ENCODE measurements at places on chromosomes 1 and 21.

DNA sequence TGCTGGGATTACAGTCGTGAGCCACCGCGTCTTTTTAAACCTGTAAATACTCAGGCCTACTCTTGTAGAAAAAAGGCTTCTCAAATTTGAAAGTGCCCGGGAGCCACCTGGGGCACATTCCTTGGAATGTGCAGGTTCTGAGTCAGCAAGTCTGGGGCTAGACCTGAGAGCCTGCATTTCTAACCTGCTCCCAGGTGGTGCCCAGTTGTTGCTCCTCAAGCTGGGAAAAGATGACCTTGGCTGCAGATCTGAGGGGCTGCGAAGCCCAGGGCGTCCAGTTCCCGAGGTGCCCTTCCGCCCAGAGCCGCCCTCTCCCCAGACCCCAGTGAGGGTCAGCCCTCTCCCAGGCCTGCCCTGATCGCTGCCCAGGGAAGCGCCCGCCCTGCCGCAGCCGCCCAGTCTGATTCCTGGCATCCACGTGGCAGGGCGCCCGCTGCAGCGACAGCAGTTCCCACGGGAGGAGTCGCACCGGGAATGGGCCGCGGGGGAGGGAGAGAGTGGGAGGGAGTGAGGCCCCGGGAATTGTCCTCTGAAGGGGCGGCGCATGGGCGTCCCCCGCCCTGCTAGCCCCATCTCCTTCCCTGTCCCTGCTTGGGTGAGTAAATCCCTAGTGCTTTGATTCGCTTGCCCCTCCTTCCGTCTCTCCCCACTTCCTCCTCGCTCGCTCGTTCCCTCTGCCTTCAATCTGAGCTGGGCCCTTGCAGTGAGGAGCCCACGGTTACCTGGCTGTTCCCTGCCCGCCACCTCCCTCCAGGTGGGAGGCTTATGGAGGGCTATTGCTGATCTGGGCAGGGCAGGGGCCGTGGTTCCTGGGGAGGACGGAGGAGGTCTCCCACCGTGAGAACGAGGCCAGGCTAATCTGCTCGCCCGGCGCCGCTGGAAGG is 18.8 kb upstream of the TENT5B start:
- DNase-seq, result no peak

- no peak for DNase-seq
These were observed 40.6 kb upstream of the GREM2 start for GRCh38 chr1:240652549-240652948.

DNA sequence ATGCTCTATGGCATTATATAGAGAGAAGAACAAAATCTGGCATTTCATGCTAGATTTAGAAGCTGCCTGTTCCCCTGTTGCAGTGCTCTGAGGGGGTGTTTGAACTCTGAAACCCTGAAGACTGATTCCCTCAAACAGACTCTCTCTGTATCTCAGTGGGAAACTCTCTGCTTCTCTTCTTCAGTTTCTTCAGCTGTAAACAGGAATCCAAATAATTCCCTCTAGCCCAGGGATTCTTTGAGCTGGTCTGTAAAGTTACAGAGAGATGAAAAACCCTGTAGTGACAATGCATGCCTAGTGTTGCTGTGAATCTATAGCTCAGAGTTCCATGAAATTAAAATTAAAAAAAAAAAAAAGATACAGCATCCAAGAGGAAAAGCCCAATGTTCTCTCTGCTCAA is 17.0 kb upstream of the ROR1 start:
- no peak for DNase-seq

GRCh38 chr1:15299179-15299578 is 52.2 kb downstream of the FHAD1 start:
- no peak for DNase-seq

DNA sequence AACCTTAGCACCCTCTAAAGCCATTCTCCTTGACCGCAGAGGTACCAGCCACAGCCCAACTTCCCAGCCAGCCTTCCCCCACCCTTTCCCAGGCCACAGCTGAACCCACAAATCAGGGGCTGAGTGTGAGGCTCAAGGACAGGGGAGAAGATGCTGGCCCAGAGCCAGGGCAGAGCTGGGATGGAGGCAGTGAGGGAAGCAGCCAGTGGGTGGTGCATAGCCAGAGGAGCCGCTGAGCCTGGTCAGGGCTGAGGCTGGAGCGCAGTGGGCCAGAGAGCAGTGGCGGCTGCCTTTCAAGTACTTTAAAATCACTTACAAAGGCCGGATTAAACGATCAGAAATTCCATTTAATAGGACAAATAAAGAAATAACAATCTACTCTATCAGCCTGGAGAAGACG is 36.3 kb downstream of the DMAP1 start:
- no peak for DNase-seq

DNA sequence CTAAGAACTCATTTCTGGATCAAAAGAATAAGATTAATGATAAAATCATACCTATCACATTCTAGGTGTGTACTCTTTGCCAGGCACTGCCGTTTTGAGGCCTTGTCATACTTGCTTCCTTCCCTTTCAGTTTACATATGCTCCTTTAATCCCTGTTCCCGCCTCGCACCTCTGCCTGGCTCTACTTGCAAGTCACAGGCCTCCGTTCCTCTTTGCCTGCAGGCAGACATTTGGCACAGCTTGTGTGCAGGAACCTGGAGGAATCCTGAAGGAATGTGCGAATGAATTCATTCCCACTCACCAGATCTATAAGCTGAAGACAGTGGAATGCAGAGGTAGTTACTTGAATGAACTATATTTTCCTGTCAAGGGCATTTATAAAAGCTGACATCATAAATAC is 13.8 kb downstream of the WLS start:
- no peak for DNase-seq

DNA sequence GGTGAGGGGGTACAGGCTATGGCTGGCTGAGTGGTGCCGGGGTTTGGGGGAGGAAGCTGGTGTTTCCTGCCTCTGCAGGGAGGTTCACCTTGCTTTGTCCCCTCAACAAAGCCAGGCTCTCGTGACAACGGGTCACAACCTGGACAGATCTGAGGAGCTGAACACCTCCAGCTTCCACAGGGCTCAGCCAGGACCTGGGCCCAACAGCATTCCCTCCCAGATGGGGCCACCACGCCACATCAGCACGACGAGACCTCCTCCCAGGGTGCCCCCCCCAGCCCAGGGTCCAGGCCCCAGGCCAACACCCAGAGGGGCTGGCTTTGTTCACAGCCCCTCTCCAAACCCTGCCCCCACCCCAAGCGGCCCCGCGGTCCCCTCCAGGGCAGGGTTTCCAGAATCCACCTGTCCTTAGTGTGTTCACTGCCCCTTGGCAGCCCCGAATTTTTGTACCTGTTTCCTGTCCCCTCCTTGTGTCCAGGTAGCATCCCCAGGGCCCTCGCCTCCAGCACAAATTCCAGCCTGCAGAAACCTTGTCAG is 34.7 kb downstream of the UBE2G2 start:
- no peak for DNase-seq

GRCh38 chr1:15803380-15803779 is 4.1 kb downstream of the UQCRHL start:
- no peak for DNase-seq

DNA sequence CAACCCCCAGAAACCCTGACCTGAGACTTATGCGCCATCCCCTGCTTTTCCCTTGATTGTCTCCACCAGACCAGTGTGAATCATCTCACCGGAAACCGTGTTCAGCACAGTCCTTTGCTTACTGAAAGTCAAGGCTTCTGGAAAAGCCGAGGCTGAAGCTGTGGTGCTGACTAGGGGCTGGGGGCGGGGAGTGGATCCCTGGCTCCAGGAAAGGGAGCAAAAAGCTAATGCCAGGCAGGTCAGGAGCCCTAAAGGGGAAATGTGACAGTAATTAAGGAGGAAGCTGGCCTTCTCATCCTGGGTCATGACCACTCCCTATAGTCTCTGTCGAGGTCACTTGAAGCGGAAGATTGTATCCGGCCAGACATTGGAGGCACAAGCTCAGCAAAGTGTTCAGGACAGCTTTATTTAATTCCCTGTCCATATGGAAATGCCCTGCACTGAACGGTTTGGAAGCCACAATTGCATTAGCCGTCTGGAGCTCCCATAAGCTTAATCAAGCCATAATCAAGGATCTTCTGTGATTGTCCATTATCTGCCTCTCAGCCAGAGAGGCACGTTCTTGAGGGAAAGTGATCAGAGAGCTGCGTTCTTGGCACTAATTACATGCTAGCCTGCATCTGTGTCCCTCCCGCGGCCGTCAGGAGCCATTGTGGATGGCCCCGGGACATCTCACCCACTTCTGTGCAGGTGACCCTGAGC is 403.6 kb downstream of the RRAGC start:
- no peak for DNase-seq

GRCh38 chr1:246947255-246947654 is 15.5 kb upstream of the AHCTF1 start:
- DNase-seq, result no peak

- DNase-seq, result no peak
These were observed 46.8 kb downstream of the COL18A1 start for GRCh38 chr21:45451771-45452182.

GRCh38 chr1:205344066-205344928 is 12.4 kb downstream of the KLHDC8A start:
- no peak for DNase-seq

DNA sequence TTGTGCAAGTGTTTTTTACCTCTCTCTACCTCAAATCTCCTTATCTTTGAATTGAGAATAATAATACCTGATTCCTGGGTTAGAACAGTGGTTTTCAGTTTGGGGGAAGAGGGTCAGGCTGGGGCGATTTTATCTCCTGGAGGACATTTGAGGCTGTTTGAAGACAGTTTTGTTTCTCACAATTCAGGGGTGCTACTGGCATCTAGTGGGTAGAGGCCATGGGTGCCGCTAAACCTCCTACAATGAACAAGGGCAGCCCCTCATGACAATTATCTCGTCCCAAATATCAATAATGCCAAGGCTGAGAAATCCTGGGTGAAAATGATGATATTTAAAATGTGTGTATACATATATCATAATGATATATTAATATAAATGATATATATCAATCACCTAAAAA is 139.1 kb upstream of the USH2A start:
- DNase-seq, result no peak

GRCh38 chr1:79711001-79711431 is 704.5 kb upstream of the ADGRL4 start:
- DNase-seq, result no peak

GRCh38 chr1:24252185-24252780 is 65.2 kb upstream of the IFNLR1 start:
- no peak for DNase-seq

GRCh38 chr1:162561616-162562469 is at the start of gene UAP1:
UAP1 (plus strand) TSS chr1:162561722; CDS start chr1:162566069, 4,347 bp downstream.
- DNase-seq, result peak; percentile 24

DNA sequence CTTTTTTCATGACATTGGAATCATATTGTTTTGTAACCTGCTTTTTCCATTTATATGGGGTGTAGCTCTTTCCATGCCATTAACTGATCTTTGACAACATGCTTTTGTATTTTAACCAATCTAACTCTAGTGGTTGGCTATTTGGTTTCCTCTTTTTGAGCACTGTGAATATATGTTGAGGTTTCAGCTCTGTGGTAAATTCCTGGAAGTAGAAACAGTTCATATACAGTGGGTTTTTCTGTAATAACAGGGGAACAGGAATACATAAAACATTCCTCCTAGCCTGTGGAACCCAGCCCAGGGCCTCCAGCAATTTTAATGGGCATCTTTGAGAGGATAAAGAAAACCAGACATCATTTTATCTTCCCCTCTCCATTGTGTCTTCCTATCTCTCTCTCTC is 17.4 kb downstream of the AZIN2 start:
- no peak for DNase-seq

DNA sequence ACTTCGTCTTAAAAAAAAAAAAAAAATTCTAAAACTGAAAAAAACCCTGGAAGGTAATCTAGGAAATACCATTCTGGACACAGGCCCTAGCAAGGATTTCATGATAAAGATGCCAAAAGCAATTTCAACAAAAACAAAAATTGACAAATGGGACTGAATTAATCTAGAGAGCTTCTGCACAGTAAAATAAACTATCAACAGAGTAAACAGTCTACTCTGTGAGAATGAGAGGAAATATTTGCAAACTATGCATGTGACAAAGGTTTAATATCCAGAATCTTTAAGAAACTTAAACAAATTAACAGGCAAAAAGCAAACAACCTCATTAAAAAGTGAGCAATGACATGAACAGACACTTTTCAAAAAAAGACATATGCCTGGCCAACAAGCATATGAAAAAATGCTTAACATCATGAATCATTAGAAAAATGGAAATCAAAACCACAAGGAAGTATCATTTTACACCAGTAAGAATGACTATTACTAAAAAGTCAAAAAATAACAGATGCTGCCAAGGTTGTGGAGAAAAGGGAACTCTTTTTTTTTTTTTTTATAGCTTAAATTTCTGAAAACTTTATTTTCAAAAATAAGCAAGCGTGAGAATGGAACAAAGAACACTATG is 29.4 kb upstream of the RNPC3 start:
- no peak for DNase-seq

GRCh38 chr1:28792644-28793121 is 19.3 kb upstream of the OPRD1 start:
- DNase-seq, result no peak

DNA sequence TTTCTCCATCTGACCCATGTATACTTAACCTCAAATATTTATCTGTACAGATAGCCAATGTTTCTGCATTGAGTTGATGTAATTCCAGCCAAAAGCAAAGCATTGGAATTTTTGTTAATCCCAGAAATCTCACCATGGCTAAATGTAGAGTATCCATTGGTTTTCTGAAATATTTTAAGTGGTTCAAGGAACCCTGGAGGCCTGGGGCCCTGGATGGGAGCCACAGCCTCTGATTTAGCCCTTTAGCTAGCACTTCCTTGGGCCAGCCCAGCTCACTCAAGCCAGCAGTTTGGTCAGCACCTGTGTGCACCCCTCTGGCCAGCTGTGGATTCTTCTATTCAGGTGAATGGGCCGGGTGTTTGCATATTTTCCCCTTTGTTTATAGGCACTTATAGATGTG is 18.8 kb upstream of the EPS8L3 start:
- DNase-seq, result no peak

DNA sequence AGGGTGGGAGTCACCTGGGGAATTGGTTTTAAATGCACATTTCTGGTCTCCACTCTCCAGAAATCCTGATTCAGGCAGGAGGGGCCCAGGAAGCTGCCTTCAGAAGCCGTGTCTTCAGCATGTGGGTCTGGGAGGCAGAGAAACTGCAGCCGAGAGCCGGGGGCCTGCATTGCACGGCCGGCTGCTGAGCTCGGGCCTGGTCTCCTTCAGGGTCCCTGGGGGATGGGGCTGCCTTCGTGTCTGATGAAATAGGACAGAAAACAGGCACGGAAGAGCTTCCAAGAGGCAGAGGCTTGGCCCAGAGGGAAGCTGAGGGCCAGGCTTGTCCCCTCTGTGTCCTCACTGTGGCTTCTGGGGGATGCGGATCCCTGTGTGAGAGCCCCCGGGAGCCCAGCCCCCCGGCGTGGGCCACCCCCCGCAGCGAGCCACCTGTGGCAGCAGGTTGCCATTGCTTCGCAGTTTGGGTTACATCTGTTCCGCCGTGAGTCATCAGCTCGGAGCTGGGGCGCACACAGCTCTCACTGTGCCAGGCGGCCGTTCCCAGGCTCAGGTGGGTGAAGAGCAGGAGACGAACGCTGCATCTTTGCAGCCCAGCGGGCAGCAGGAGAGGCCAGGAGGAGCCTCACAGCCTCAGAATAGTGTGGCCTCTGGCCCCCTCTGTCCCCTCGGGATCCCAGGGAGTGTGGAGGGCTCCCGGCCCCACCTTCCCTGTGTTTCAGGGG is 72.4 kb downstream of the AJAP1 start:
- DNase-seq, result no peak

Measured in GM12891 (cell line).